GM04504 (cell line): ENCODE measurements at places on chromosomes 11 and 22.

DNA sequence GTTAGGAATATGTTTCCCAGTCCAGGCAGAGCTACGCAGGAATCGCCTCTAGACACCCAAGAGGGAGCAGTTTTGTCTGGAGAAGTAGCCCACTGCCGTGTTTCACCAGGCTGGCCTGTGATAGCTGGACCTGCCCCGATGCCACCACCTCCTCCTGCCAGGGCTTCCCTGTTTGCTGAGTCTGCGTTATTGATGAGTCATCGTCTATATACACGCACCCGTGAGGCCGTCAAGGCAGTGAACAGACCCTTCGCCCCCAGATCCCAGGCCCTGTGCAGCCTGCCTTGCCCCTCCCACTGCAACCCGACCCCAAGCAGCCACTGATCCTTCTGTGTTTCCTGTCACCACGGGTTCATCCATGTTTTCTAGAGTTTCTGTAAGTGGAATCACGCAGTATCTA is 141.9 kb downstream of the IGLL1 start:
- DNase-seq = no peak

GRCh38 chr22:27045103-27045947 is 387.9 kb downstream of the MIAT start:
- DNase-seq = peak; percentile 17

- peak; percentile 93 for DNase-seq
Observed at GRCh38 chr22:50305923-50306566, 1.4 kb downstream of the PLXNB2 start.

- DNase-seq = no peak
Observed at GRCh38 chr11:18567081-18567480, 21.5 kb downstream of the UEVLD start.

GRCh38 chr22:42560381-42560780 is 6.6 kb downstream of the SERHL2 start:
- no peak for DNase-seq

GRCh38 chr11:106565326-106565725 is 452.9 kb downstream of the GUCY1A2 start:
- no peak for DNase-seq

GRCh38 chr11:3189886-3190583 is 24.9 kb upstream of the OSBPL5 start:
- DNase-seq = no peak

DNA sequence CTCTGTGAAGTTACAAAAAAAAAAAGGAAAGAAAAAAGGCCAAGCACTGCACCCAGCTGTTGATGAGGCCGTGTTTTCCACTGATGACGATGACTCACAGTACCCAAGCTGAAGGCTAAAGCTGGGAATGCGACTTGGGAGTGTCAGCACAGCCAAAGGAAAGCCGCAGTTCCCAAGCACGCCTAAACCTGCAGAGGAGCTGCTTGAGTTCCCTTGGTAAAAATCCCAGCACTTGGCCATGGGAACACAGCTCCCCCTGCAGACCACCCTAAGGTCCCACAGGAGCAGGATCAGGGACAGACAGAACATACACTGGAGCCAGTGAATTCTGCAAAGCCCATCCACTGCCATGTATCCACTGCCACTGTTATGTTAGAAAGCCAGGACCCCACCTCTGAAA is 39.9 kb downstream of the SERGEF start:
- DNase-seq = peak; percentile 83
